Activated CD8-positive, alpha-beta memory T cell treated with anti-CD3 and anti-CD28 coated beads for 4 hours (primary cell): ENCODE measurements at places on chromosomes 3 and 15.

DNA sequence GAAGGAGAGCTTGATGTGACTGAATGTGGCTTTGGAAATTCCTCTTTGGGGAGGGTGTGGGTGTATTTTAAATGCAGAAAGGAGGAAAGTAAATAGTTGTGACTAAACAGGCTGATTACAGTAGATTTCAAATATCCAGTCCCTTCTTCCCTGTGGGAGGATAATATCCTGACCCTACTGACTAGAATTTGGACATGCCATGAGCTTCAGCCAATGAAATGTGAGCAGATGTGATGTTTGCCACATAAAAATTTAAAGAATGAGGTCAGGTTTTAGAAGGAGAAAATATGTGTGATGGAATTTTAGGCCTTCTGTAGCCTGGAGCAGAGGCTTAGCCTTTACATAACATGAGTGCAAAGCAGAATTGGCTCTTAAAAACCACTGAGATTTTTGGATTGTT lies 1218.9 kb downstream of the ROBO2 start:
- no peak for DNase-seq

GRCh38 chr3:30539772-30540171 lies 66.6 kb upstream of the TGFBR2 start:
- no peak for DNase-seq

DNA sequence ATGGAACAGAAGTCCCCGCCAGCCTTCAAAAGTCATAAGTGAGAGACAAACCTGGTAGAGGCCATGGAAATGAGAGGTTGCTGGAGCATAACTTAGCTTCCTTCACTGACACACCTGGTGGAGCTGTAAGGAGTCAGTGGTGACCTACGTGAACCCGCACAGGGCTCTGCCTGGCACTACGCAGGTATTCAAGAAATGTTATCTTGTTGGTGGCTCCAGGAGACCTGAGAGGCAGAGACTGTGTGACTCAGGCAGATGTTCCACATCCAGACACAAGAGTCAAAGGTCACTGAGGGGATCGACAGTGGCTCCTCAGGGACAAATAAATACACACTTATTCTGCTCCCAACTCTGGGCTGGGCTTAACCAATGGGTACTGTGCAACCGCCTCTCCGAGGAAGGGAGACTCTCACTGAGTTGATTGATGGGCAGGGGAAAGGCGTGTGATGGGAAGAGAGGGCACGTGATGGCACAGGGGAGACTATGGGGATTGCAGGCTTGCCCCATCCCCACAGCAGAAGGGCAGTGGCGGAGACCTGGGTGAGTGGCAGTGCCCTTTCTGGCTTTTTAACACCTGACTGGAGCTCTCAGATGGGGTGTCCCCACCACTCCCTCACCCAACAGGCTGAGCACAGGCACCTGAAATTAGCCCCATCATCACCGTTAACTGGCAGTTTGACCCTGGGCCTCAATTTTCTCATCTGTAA lies 111.7 kb upstream of the SMAD3 start:
- no peak for DNase-seq

DNA sequence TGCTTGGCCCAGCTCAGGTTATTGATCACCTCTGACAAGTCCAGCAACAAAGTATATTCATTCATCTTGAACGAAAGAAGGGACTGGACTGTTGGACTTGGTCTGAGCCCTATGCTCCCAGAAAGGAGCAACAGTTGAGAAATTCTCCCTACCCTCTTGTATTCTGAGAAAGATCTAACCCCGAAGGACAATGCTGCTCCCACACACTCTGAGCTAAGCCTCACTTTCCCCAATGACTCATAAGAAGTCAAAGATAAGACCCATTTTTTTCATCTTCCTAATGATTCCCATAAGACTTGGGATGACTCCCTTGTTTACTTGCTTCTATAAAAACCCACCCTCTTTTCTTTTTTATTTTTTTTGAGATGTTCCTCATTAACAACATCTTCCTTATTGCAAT lies 549.4 kb upstream of the MDFIC2 start:
- DNase-seq: no peak

DNA sequence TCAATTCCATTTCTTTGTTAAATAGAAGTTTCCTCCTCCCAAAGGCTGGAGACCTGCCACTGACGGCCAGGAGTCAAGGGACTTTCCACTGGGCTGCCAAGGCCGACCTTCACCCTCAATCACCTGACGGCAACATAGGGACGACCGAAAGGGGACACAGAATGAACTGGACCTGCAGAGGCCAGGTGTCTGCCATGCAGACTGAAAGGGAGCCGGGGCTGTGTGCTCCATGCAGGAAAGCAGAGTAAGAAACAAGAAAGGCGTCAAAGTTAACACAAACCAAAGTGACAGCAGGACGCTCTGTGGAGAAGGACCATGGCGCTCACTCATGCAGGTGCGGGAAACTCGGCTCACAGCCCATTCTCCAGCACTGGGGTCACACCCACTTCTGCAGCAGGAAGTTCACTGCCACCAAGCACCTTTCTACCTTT lies 26.1 kb downstream of the ZXDC start:
- DNase-seq: no peak

DNA sequence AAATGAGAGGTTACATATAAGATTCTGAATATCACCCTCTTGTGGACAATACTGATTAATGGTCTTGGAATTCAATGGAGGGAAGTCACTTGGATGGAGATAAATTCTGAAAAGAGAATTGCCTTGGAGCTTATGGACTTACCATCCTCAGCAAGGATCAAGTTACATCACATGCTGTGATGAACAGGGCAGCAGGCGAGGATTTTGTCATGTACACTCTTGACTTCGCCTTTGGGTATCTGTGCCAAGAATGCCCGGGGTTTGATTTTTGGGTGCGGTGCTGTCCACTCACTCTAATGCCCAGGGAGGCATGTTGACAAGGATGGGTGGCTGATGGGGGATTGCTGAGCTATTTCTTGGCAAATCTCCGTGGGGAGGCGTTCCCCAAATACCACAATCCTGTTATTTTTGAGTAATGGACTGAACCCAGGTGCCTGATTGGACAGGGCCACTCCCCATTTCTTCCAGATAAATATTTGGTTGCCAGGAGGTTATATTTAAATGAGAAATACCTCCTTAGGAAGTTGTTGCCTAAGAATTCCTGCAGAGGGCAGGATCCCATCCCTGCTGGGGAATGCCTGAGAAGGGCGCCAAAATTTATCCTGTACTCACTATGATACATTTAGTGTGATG lies 96.3 kb downstream of the TPRG1 start:
- DNase-seq: no peak

GRCh38 chr3:178325330-178325729 lies 210.9 kb upstream of the KCNMB2 start:
- DNase-seq: no peak

DNA sequence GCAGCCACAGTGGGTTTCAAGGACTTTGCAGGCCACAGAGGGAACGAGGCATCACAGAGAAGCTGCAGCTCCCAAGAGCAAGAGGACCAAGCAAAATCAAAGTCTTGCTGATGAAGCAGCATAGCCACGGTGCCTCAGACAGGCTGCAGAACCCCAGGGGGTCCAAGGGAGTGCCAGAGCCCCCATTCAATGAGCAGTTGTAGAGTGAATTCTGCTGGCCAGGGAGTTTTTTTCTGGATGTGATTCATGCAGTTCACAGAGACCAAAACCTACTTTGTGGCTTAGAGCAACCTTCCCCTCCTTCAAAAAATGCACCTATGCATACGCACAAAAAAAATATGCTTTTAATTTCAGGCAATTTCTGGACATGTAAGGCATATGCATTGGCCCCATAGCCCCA lies 409.0 kb downstream of the VPS13C start:
- no peak for DNase-seq

GRCh38 chr3:65669163-65669875 lies 369.4 kb downstream of the MAGI1 start:
- DNase-seq: no peak

- no peak for DNase-seq
These were observed 781.7 kb downstream of the SQOR start for GRCh38 chr15:46416544-46416943.

DNA sequence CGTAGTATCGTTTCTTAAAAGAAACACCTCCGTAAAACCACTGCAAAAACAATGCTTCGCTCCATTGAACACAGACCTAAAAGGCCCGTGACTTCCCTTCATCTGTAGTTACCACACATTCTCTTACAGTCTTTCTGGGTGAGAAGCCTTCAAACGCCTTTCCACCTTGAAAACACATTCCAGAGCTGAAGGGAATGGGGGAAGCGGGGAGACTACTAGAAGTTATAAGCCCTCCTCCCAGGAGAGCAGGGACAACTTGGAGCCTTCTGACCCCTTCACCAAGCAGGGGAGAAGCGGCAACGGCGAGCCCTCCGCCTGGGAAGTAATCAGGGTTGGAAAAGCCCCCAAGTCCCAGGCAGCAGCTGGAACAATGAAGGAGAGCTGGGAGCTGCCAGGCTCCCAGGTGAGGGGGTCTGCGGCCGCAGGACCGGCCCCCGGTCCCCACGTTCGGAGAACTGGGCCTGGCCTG lies 461 bp downstream of the SECISBP2L start:
- no peak for DNase-seq

DNA sequence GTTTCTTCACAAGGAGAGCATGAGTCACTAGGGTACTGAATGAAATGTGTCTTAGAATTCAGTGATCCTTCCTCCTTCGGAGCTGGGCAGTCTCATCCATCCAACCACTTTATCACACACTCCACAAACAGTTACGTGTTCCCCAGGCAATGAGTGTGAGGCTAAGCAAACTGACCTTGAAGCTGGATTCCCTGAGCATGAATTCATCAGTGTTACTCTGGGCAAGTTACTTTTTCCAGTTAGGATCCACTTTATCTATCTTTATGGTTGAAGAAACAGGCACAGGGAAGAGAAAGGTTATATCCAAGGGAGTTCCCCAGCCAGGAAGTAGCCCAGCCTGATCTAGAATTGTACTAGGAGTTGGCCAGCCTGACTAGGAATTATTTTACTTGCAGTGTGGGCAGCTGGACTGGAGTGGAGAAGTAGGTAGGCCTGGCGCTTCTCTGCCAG lies 17.1 kb upstream of the GCNT3 start:
- no peak for DNase-seq
